ENCODE measurements at places on chromosomes 7 and 10.

DNA sequence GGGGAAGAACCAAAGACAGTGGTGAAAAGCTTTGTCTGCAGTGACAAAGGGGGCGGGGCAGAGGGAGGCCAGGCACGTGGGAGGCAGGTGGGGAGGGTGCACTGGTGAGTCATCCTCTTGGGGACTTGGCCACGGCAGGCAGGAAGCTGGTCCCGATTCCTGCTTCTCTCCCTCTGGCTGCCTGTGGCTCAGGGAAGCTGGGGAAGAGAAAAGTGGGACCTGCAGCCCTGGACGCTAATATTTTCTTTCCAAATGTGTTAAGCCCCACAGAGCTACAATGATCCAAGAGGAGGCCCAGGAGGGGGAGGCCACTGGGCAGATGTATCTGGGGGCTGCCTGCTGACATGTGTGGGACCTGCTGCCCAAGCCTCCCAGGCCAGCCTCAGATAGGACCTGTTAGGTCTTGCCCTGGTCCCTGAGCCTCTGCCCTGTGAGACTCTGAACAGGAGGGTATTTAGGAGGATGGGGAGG, 231.8 kb downstream of the KCNMA1 start:
- DNase-seq, result no peak

DNA sequence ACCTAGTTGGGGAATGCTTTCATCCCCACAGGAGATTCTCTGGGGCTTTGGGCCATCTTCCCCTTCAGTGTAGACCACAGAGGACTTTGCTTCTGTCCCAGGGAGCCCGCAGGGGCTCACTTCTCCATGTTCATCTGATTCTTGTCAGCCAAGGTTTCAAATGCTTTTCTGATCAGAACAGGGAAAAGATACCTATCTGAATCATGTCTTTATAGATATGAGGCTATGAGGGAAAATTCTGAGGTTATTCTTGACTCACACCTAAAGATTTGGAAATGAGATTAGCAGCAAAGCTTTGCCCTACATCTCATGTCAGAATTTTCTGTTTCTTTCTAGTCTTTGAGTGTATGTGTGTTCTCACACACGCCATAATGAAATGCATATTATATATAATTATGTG, 53.3 kb downstream of the FIGNL1 start:
- DNase-seq, result no peak

DNA sequence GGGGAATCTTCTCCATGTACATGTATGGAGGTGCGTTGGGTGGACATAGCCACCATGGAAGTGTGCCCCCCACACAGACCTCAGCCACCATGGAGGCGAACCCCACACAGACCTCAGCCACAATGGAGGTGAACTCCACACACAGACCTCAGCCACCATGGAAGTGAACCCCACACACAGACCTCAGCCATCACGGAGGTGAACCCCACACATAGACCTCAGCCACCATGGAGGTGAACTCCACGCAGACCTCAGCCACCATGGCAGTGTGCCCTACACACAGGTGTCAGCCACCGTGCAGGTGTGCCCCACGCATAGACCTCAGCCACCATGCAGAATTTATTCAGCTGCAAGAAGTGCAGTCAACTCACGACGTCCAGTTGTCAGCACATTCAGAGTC, 339.7 kb downstream of the ACTR3B start:
- DNase-seq, result no peak

GRCh38 chr7:84248267-84248666, 53.7 kb upstream of the SEMA3A start:
- no peak for DNase-seq

GRCh38 chr10:10814069-10814468, 203.6 kb upstream of the CELF2 start:
- no peak for DNase-seq

- DNase-seq, result no peak
These were observed 20.0 kb upstream of the IFIT2 start for GRCh38 chr10:89281606-89282395.

- no peak for DNase-seq
These were observed 98.9 kb downstream of the DYNC1I1 start for GRCh38 chr7:95871075-95871848.

GRCh38 chr10:101089520-101090299, 27.9 kb downstream of the KAZALD1 start:
- DNase-seq, result no peak

- DNase-seq, result no peak
These were observed 413.6 kb downstream of the PLXNA4 start for GRCh38 chr7:132162556-132163144.

GRCh38 chr10:129151281-129151680, 315.8 kb upstream of the MGMT start:
- no peak for DNase-seq

DNA sequence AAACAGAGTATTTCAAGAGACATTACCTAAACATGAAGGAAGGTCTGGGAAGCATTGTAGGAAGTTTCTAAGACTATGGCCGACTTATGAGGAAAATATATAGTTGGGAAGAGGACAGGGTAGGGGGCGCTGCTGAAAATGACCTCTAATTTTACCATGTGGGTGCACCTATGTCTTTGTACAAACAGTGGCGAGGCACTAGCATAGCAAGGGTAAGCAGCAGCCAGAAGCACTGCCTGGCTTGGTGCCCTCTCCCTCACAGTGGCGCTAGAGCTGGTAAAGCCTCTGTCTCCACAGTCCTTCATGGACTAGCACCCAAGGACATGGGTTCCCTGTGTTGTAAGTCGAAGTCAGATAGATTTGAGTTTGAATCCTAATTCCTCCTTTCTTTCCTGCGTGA, 461.2 kb downstream of the INHBA start:
- no peak for DNase-seq

DNA sequence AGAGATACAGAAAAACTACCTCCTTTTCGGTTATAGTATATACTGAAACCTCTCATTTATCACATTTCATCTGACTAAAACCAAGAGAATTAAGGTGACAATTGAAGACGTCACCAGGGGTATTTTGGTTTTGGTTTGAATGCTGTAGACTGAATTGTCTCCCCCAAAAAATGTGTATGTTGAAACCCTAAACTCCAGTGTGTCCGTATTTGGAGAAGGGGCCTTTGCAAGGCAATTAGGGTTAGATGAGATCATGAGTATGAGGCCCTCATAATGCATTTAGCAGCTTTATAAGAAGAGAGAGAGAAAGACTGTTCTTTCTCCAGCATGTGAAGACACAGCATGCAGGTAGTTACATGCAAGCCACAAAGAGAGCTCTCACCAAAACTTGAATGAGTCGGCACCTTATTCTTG, 59.5 kb downstream of the CACNA2D1 start:
- no peak for DNase-seq

- DNase-seq, result no peak
These were observed 618.3 kb downstream of the LRMDA start for GRCh38 chr10:76049581-76050290.

DNA sequence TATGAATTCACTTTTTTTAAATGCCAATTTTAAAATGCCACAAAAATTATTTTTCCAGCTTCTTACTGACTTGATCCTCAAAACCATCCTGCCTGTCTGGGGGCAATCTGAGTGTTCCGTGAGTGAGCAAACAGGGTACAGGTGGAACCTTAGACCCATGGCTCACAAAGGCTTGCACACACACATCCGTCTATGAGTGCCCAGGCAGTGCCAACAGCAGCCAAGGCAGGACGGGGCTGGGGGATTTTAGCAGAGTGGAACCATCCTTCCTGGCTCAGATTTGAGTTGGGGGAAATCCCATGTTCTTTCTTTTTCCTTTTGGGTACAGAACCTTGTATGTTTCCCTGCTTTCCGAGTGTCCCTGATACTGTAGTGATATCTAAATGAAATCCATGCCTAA, 377.7 kb upstream of the MGMT start:
- no peak for DNase-seq

GRCh38 chr10:114278884-114279191, 39.8 kb downstream of the VWA2 start:
- no peak for DNase-seq

GRCh38 chr7:11605749-11606148, 226.2 kb downstream of the THSD7A start:
- DNase-seq, result no peak

DNA sequence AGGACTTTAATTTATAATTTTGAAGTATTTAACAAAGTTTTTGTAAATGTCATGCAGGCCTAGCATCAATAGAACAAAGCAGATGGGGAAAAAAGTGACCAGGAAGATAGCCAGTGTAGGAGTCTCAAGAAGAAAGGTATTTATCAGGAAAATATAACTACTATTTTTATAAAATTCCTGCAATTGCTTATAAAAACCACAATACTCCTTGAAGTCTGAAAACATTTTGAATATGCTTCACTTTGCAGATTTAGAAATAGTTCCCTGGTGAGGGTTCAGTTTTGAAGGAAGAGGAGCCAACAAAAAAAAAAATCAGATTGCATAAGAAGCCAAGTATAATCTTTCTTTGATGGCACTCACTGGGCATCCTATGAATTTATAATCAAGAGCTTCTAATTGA, 34.1 kb downstream of the MTERF1 start:
- no peak for DNase-seq

DNA sequence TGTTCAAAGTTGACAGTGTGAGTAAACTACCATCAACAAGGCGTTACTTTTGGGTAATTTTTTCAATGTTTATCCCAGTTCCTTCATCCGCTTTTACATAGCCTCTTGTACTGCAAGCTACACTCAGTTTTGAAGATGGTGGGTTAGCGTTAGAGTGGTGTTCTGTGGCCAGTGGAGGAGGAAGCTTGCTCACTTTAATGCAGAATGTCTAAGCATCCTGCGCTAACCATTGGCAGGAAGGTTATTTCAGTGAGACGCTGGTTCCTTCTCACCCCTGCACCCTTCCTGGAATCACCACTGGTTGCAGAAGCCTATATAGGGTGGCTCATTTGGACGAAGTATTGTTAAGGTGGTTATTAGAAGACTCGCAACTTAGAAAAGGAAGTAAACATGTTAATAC, 159.1 kb downstream of the CELF2 start:
- DNase-seq, result peak; percentile 28

DNA sequence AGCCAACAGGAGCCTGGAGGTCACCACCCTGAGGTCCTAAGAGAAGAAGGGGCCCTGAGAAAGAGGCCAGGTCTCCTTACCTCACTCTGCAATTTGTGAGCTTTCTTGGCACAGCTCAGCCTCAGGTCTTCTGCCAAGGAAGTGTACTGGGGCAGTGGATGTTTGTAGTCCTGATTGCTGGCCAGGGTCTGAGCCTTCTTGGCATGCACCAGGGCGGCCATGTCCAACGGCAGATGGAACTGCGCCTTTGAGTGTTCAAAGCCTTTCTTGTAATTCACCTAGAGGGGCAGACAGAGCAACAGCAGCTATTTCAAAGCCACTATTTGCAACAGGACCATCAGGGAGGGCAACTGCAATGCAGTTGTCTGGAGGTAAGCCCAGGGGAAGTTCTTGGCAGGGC, 51.7 kb downstream of the NRAP start:
- DNase-seq, result no peak

DNA sequence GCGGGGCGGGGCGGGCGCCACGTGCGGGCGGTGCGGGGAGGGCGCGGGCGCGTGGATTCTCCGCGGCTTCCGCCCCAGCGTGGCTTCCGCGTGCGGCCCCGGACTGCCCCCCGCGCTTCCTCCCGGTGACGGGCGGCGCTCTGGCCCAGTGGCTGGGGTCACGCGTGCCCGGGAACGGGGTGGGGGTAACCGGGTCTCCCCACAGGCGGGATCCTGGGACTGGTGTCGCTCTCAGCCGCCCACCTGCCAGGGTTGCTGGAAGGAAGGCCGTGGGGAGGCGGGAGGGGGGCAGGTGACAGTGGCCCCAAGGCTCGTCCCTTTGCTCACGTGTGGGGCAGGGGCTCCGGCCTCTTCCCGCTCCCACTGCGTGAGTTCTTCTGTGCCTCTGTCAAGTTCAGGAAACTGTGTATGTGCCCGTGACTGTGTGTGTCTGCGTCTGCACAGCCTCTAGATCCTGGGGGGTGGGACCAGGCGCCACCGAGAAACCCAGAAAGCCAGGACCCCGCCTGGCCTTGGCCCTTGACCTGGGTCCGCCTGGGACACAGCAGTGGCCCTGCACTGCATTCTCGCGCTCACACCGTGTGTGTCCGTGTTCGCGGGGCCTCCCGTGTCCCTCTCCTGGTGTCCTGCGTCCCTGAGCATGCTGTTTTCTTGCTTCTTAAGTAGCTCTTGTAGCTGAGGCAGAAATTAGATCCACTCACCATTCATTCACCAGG, 919 bp downstream of the MAFK start:
- no peak for DNase-seq

DNA sequence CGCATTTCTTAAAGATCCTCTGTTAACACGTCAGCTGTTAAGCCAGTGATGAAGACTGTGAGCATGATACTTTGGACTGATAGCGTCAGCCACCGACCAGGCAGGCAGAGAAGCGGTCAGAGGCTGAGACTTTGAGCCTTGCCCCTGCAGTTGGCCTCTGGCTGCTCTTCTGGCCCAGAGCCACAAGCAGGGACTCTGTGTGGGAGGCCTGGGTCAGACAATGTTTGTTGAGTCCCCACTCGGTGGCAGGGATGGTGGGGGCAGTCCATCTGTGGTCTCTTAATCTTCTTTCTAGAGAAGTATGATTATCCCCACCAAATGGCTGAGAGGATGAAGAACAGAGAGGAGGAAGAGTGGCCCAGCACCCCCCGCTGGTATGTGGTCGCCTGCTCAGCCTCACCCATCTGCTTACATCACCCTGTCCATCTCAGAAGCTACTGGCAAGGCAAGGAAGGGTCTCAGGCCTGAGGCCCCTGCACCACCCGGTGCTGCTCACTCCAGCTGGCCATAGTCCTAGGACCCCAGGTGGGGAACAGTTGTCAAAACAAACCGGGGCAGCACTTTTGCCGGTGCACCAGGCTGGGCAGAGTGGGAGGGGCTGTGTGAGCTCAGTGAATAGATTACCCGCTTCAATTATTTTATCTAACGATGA, 202.9 kb downstream of the GRID1 start:
- no peak for DNase-seq

GRCh38 chr10:28788762-28789161, 111.4 kb downstream of the BAMBI start:
- no peak for DNase-seq

DNA sequence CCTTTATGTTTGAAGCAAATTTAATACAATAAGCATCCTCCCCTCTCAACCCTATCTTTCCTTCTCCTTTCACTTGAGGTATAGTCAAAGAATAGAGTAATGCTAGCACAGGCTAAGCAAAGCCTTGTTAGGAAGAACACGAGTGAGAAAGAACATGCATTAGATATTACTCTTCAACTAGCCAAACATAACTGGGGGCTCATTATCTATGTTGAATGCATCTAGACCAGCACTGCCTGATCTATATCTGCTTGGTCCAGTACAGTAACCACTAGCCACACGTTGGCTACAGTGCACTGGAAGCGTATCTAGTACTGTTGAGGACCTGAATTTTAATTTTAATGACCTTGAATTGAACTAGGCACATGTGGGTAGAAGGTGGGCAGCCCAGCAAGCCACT, 21.0 kb downstream of the SFMBT2 start:
- DNase-seq, result no peak

DNA sequence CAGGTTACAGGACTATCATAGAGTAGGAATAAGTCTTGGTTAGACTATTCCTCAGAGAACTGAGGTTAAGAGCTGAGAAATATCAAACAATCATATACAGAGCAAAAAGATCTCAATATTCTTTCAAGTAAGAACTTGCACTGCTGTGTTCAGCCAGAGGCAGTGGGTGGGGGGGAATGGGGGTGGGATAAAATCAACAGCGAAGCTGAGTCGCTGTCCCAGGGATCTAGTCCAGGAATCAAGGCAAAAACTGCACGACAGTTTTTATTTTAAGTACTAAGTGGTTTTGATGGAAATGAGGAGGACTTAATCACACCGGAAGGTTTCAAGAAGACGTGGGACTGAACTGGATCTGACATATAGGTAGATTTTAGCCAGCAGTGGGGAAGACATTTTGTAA, 159.1 kb downstream of the SRPK2 start:
- no peak for DNase-seq

All from activated CD8-positive, alpha-beta memory T cell treated with anti-CD3 and anti-CD28 coated beads for 48 hours (primary cell).